Activated CD8-positive, alpha-beta memory T cell treated with anti-CD3 and anti-CD28 coated beads for 24 hours (primary cell): ENCODE measurements at places on chromosomes 4 and X.

DNA sequence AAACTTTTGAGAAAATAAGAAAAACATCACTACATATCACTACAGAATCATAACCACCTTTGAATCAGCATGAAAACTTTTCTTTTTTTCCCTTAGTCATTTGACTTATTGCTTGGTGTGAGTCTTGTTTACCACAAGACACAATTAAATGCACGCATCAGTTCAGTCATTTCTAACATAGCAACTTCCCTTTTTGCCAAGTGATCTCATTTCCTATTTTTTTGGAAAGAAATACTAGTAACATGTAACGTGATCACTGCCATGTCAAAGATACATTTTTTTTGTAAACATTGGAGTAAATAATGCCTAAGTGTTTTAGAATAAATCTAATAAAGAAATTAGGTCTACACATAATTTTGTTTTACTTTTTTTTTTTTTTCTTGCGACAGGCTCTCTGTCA is 5.1 kb upstream of the CXCL8 start:
- no peak for DNase-seq

DNA sequence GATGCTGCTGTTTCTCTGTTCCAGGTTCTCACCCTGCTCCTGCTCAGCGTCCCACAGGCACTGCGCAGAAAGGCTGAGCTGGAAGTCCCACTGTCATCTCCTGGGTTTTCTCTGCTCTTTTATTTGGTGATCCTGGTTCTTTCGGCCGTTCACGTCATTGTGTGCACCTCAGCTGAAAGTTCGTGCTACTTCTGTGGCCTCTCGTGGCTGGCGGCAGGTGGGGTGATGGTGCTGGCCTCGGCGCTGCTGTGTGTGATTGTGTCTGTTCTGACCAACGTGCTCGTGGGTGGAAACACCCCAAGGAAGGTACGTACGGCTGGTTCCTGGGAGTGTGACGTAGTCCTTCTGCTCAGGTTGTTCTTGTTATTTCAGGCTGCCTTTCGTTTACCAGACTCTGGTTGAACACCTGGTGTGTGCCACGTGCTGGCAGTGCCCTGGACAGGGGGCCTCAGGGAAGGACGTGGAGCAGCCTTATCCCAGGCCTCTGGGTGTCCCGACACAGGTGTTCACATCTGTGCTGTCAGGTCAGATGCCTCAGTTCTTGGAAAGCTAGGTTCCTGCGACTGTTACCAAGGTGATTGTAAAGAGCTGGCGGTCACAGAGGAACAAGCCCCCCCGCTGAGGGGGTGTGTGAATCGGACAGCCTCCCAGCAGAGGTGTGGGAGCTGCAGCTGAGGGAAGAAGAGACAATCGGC is 22.8 kb downstream of the PIGG start:
- DNase-seq, result no peak

GRCh38 chrX:17836830-17837229 is 24.3 kb downstream of the RAI2 start:
- no peak for DNase-seq

GRCh38 chrX:786441-786881 is 155.9 kb downstream of the SHOX start:
- no peak for DNase-seq

DNA sequence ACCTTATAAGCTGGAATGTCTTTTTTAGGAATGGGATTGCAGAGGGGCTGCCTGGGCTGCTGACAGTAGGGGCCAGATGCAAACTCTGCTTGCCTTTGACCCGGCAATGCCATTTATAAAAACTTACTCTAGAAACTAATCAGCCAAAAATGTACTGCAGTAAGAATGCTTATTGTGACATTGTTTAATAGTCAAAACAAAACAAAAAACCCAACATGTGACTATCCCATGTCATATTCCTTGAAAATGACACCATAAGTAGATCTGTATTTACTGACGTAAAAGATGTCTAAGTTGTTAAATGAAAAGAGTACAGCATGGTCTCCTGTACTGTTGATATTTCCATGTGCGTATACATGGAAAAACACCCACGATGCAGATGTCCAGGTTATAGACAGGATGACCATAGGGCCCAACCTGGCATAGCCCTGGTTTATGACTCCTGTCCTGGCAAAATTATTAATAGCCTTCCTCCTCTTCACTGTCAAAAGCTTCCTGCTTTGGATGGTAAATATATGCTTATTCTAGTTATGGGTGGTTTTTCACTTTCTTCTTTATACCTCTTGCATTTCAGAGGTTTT is 138.9 kb downstream of the PTTG2 start:
- DNase-seq, result no peak

DNA sequence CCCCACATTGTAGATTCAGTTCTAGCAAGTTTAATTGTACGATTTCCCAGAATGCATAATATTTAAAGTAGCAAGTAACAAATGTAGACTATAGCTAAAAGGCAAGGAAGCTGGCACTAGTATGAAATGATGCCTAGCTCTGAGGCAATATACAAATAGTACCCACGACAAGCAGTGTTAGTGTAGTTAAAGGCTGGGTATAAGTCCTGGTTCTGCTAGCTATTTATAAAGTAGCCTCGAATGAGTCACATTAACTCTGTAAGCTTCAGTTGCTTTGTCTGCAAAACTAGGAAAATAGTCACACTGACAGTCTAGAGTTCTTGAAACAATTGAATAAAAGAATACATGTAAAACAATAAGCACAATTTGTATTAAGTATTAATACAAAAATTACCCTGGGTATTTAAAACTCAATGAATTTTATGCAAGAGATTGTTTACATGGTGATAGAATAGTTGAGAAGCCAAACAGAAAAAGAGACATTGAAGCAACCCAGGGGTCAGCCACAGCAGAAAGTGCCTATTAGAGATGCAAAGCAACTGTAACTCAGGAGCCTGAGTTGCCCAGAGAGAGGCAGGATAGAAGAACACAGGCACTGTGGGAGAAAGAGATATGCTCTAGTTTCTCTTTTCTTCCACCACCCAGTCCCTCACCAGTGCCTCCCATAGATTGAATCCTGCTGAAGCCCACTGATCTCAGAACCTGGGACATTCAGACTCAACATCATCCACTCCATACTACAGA is 949.0 kb downstream of the C4orf33 start:
- DNase-seq, result no peak

DNA sequence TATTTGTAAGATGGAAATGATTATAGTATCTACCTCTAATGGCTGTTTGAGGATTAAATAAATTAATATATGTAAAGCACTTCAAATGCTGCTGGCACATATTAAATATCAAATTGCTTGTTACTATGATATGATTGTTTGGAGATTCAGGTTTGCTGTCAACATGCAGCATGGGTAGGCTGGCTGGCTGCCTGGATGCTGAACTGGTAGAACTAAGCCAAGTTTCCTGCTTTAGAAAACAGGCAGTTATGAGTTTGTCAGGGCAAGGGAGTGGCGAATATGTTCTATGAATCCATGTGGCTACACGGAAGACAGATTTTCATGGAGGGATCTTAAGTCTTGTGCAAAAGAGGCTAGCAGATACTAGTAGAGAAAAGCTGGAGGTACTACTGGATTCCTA is 239.6 kb downstream of the GBA3 start:
- DNase-seq, result no peak

DNA sequence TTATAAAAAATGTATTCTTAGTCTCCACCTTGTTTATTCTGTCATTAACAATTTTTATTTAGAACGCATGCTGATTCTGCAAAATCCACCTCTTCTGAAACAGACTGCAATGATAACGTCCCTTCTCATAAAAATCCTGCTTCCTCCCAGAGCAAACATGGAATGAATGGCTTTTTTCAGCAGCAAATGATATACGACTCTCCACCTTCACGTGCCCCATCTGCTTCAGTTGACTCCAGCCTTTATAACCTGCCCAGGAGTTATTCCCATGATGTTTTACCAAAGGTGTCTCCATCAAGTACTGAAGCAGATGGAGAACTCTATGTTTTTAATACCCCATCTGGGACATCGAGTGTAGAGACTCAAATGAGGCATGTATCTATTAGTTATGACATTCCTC is 75.6 kb upstream of the SMARCA5 start:
- no peak for DNase-seq

DNA sequence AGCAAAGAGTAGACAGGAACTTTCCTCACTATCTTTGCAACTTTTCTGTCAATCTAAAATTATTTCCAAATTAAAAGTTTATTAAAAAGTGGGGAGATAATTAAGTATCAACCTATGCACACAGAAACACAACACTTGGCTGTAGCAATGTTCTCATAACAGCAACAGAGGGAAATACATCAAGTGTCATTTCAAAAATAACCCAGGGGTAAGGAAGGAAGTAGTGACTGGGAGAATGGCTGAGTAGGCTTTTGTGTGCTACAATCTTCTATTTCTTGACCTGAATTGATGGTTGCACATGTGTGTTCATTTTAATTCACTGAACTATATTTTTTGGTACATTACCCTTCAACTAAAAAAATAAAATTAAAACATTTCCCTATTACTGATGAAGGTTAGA is 67.5 kb downstream of the ABCG2 start:
- DNase-seq, result no peak

DNA sequence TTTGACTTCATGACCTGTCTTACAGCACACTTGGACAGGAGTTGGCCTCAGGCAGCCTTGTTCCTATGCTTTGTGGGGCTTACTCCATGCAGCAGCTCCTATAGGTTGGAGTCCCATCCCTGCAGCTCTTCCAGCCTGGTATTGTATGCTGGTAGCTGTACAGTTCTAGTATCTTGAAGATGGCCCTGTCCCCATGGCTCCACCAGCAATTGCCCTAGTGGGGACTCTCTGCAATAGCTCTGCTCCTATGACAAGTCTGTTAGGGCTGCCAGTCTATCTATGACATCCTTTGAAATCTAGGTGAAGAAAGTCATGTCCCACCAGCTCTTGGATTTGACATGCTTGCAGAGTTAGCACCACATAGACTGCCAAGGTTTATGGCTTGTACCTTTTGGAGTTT is 252.6 kb downstream of the ANTXR2 start:
- DNase-seq, result no peak

DNA sequence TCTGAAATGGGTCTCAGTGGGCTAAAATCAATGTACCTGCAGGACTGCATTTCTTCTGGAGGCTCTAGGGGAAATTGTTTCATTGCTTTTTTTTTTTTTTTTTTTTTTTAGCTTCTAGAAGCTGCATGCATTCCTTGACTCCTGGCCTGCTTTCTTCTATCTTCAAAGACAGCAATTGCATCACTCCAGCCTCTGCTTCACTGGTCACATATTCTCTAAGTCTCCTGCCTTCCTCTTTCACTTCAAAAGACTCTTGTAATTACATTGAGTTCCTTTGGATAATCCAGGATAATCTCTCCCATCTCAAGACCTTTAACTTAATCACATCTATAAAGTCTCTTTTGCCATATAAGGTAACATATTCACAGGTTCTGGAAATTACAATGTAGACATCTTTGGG is 11.3 kb upstream of the PCYT1B start:
- DNase-seq, result no peak

DNA sequence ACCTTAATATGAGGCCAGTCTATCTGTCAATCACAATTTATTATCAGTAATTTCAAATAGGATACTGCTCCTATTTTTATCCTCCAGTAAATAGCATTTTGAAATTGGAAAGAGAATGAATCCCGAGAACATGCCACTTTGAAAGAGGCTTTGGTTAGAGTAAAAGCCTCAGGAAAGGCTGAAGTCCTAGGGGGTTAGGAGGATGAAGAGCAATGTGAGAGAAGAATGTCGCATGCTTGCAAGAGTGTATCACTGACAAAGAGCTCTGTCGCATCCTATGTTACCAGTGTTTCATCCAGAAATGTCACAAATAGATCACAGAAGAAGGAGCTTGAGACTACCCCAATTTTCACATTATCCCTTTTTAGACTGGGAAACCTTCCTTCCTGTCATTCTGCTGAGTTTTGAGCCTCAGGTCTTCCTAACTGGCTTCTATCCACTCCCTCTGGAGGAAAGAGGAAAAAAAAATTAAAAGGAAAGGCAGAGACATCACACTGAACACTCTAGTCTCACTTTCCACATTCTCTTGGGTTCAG is 39.8 kb downstream of the GPM6A start:
- no peak for DNase-seq

- no peak for DNase-seq
Observed at GRCh38 chr4:124290678-124291077, 421.9 kb downstream of the ANKRD50 start.
